ENCODE measurements at places on chromosomes 2 and 18.

- DNase-seq = no peak
Observed at GRCh38 chr18:56481751-56482150, 156.6 kb downstream of the TXNL1 start.

- DNase-seq = no peak
Observed at GRCh38 chr2:179804206-179804605, 57.2 kb downstream of the ZNF385B start.

GRCh38 chr2:152173831-152174230 is 1.7 kb downstream of the STAM2 start:
- no peak for DNase-seq

DNA sequence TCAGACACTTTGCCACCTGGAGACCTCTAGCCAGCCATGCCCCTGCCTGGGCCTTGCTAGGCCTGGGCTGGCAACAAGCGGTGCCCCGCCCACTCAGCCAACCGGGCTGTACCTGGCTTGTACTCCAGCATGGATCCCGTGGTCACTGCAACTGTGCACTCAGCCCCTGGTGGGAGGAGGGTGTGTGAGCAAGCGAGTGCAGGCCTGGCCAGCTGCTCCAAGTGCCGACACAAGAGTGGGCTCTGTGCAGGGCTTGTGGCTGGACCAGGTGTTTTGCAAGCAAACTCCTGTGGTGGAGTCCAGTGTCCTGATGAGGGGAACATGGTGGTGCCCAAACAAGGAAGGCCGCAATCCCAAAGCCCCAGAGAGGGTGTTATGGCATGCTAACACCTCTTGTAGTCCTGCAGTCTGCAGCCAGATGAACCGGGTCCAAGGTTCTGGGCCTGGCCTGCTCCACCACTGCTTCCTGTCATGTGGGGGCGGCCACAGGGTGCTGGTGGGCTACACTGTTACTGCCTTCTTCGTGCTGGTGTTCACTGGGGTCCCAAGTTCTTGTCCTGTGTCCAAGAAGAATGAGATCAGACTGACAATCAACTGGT is 60.1 kb upstream of the CD28 start:
- DNase-seq = no peak

DNA sequence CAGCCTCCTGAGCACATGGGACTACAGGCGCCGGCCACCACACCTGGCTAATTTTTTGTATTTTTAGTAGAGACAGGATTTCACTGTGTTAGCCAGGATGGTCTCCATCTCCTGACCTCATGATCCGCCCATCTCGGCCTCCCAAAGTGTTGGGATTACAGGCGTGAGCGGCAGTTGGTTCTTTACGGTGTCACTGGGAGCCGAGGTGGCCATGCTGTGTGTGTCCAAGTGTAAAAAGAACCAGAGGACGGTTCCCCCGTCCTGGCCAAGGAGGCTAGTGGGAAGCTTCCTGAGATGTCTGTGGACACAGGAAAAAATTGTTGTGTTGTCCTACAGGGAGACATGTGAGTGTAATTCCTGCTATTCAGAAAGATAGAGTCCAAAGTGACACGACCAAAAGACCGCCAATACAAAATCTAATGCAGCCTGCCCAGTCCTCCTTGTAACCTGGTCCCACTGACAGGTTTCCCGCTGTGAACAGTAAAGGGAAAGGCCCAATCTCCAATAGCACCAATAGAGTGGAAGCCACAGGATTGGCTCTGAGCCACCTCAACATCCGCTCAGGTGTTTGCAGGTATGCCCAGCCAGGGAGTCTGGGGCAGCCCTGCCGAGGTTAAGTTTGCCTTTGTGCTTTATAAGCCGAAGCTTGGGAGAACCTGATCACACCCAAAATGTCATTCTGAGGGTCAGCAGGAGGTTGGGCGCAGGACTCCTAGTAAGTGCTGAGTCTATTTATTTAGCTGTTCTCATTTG is 40.6 kb downstream of the NCK2 start:
- no peak for DNase-seq

GRCh38 chr2:102826904-102827303 is 65.1 kb downstream of the TMEM182 start:
- DNase-seq = no peak

GRCh38 chr2:36449943-36450392 is 94.4 kb downstream of the CRIM1 start:
- DNase-seq = no peak

DNA sequence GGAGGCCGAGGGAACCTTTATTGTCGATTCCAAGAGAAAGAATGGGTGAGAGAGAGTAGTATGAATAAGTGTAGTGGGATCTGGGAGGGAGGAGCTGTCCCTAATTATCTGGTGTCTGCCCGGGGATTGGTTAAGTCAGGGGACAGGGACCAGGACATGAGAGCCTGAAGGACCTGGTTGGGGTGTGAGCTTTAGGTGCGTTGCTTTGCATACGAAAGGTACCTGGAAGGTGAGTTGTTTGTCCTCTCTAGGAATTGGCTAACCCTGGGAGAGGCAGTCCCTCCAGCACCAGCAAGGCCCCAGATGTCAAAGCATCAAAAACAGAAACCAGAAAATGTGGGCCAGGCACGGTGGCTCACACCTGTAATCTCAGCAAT is 48.1 kb upstream of the RPL31 start:
- no peak for DNase-seq

DNA sequence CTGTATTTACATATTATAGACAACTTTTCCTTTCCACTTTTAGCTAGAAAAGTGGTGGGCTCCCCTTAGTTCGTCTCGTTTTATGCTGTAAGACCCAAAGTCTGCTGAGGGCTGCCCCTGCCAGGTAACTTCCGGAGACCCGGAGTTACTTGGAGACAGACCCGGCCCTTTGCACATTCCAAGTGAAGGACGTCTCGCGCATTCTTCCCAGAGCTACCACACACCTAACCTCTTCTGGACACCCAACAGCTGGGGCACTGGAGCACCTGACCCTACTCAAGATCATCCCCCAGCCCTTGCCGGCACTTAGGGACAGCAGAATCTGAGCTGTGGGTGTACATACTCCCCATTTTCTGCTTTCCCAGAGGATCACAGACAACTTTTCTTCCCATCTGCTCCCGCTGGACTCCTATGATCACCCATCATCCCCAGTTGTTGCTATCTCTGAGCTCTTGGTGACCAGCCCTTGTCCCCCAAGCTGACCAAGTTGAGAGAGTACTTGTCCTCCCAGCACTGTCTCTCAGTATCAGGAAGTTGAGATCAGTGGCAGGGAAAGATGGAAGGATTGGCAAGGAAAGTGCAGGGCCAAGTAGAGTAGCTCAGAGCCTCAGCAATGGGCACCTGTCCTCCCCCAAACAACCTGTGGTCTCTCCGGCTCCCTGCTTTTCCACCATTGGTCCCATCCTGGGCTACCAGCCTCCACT is 8.4 kb upstream of the SATB2 start:
- no peak for DNase-seq

GRCh38 chr2:8408560-8409460 is 273.0 kb upstream of the ID2 start:
- no peak for DNase-seq
